ENCODE measurements at places on chromosomes 1 and 21.

DNA sequence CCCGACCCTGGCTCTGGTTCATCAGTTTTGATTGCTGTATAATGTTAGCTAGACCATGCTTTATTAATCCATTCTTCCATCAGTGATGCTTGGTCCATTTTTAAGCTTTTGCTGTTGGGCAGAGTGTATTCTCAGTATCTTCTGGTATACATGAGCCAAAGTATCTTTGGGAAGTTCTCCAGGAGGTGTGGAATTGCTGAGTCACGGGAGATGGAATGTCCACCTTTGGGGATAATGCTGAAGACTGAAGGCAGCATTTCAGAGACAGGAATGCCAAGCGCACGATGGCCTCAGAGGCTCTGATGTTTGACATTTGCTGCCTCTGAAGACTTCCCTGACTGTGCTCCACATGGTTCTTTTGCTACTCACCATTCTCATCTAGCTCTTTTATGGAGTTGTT is 266.3 kb upstream of the KAZN start:
- DNase-seq: no peak

GRCh38 chr1:182674346-182675246 is 9.8 kb downstream of the RGS8 start:
- no peak for DNase-seq

DNA sequence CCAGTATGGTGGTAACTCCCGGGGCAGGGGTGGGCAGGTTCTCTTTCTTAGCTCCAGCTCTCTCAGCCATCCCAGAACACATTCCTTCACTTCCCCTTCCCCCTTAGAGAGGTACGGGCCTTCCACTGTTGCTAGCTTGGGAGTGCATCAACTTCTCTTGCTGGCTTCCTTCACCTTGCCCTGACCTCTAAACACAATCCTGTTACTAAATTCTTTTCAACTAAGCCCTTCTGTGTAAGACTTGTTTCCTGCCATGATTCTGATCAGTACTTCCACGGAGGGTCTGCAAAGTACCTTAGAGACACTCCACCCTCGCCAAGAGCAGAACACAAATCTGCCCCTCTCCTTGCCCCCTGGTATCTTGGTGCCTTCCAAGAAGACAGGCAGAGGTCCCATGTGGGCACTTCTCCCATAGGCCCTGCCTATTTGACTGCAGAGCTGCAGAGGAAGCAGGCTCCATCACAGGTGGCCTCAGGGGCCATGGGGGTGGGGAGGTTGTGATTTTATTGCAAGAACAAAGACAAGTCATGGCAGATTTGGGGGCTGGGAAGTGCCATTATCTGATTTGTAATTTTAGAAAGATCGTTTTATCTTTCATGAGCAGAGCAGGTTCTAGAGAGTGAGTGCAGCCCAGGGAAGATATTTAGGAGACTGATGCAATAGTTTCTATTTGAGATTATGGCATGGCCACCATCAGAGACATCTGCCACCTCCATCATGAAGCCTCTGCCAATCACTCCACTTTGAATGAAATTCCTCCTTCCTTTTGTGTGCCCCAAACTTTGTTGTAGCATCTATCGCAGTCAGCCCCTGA is 182.5 kb upstream of the JUN start:
- no peak for DNase-seq

DNA sequence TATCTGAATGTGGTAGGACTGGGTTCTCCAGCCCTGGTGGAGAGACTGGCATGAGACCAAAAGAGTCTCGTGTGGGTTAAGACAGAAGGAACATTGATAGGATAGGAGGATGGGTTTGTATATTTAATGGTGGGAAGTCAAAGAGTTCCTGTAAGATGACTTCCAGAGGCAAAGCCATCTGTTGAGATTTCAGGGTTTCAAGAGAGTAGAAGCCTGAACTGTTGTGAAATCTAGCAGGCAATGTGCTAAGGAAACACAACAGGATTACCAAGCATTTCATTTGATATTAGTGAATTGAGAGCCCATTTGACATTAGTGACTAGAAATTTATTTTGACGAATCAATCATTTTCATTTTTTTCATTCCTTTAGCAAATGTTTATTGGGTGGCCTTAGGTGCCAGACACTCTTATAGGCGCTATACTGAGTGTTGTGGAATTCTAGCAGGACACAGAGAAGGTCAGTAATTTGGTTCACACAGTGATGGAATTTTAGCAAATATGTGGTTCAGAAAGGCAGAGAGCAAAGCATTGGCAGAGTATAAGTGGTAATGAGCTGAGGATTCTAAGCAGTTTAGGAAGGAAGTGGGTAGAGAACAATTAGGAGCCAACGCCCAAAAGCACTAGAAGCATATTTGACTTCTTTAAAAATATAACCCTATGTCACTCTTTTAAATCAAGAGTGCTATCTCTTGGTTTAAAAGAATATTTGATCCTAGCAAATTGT is 149.3 kb downstream of the AK5 start:
- DNase-seq: no peak

DNA sequence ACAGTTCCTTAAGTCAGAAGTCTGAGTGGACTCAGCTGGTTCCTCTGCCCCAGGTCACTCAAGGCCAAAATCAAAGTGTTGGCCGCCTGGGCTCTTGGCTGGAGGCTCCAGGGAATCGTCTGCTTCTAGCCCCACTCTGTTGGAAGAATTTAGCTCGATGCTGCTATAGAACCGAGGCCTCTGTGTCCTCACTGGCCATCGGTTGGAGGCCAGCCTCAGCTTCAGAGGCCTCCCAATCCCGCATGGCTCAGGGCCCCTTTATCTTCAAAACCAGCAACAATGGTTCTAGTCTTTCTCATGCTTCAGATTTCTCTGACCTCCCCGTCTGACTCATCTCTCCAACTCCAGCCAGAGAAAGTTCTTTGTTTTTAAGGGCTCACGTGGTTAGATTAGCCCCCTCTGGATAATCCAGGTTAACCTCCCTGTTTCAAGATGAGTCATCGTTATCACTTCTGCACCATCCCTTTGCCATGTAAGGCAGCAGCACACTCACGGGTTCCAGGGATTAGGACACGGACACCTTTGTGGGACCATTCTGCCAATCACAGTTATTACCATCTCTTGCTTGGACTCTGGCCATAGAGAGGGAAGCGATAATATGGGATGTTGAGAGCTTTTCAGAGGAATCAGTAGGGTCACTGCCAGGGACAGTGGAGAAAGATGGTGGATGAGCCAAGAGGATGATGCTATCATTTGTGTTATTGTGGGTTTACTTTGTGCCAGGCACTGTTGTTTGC is 13.6 kb downstream of the FHAD1 start:
- DNase-seq: no peak

DNA sequence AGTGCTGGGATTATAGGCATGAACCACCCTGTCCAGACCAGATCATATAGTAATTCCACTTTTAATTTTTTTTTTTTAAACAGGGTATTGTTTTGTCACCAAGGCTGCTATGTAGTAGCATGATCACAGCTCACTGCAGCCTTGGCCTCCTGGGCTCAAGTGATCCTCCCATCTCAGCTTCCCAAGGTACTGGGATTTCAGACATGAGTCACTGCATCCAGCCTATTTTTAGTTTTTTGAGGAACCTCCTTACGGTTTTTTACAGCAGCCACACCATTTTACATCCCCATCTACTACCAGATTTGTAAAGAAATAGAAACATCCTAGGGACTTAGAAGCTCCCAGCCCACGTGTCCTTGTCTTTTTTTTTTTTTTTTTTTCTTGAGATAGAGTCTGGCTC is 24.0 kb downstream of the L1TD1 start:
- DNase-seq: no peak

Measured in stimulated activated CD4-positive, alpha-beta T cell treated with anti-CD3 and anti-CD28 coated beads, Interleukin-12 subunit alpha, Interleukin-12 subunit beta, amount 100 ng/mL, for 4 hours (primary cell).